ENCODE measurements at places on chromosomes 11 and 22.

- no peak for DNase-seq
Observed at GRCh38 chr11:11155962-11156815, 196.9 kb downstream of the CSNK2A3 start.

GRCh38 chr11:83014951-83015350, 56.7 kb downstream of the RAB30 start:
- no peak for DNase-seq

DNA sequence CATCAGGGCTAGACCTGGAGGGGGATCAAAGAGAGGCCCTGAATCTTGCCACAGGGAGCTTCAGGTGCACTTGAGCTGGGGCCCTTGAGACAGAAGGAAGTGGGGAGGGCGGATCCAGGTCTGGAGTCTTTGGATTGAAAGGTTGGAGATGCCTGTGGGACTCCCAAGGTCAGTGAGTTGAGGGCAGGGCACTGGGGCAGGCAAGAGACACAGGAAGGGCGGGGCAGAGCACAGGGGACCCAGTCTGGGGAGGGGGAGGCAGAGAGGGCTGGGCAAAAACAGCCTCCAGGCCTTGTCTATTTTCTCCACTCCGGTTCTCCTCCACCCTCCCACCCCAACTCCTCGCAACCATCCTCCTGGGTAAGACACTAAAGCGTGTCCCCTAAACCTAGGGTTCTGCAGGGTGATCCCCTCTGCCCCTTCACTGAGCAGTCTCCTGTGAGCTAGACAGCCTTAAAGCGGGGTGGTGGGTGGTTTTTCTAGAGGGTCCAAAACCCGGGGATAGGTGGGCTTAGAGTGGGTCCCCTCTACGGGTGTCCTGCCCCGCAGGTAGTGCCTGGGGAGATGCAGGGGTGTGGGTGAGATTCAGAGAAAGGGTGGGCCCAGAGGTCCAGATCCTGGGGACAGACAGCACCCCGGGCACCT, 38.6 kb upstream of the CELSR1 start:
- peak; percentile 14 for DNase-seq

GRCh38 chr11:73268671-73269271, 3.4 kb upstream of the P2RY6 start:
- DNase-seq = no peak

GRCh38 chr11:128375961-128376360, 211.4 kb downstream of the ETS1 start:
- DNase-seq = no peak

DNA sequence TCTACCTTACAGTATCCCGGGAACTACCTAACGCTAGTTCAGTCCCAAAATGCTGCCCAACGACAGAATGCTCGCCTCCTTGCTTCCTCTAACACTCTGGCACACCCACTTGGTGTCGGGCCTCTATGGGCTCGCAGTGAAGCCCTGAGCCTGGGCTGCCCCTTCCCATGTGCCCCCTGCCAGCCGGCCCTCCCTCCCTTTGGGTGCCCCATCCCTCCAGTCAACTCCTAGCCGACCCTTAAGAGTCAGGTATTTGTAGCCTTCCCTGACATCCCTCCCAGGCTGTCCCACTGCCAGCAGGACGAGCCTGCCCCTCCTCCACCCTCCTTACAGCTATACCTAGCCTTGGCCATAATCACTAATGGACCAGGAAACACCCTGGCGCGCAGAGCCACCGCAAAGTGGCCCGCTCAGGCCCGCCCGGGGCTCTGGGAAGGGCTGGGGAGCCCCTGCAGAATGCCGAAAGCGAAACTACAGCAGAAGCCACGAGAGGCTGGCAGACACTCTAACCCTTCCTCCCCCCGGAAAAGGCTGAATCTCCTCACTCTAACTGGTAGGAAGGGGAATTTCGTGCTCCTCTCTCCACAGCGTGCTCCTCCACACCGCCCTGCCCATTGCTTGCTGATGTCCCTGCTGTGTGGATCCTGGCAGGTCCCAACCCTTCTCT, 8.2 kb downstream of the CBX7 start:
- DNase-seq = peak; percentile 71

GRCh38 chr11:18773104-18773503, 18.5 kb downstream of the PTPN5 start:
- DNase-seq = no peak

Data from immature natural killer cell (primary cell).